ENCODE measurements at places on chromosomes 13 and 19. TPM values are rescaled to one million over a fixed set of nuclear protein-coding genes. Genes with fewer than 3 reads are reported as not detected.
A peak's percentile ranks its signal among the peaks of the same experiment; 100 is the strongest.

DNA sequence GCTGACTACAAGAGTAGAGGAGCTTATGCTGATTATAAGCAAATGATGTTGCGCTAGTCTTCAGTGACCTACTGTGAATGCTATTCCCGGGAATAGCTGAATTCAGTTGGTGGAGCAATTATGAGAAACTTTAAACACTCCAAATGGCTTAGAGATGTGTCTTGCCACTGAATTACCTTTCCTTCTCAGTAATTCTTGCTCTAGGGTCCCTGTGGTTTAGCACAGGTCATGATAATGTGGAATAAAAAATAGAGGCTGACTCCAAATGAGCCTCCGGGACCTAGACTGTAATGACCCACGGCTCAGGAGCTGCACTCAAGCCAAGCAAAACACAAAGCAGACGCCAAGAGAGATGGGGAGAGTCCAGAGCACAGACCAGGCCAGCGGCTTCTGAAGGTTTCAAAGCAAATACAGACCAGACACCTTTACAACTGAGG lies 124.7 kb downstream of the RGCC start:
- peak; percentile 21 for DNase-seq

- no peak for DNase-seq
Observed at GRCh38 chr13:106619688-106620555, 52.0 kb upstream of the ARGLU1 start.

DNA sequence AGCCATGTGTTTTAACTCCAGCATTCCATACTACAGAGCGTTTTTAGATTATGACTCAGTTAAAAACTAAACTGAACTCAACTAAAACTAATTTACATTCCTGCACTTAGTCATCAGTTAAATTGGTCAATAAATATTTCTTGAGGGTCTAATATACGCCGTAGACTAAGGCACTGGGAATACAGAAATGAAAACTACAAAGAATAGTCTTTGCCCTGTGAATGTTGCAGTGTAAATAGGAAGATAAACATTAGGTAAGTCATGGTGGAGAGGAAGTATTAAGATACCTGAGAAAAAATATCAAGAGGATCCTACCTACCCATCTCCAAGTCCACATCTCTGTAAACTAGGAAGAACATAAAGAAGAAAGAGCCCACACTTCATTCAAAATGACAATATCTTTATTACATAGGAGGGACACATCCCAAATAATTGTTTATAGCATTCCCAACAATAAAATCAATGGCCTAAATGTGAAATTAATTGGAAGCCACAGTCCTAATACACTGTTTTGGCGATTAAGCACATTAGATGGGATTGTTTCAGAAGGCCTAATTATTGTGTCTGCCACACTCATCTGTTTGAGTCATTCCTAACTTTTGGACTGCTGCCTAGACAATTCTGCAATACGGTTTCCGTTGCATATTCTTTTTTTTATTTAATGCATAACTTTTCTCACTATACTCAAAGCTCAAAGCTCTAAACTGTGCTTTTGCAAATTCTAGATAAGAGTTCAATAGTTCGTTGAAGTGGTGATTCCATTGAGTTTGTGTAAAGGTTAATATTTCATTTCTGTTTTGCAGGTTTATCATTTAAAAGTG lies 52.9 kb downstream of the MBNL2 start:
- DNase-seq = no peak

DNA sequence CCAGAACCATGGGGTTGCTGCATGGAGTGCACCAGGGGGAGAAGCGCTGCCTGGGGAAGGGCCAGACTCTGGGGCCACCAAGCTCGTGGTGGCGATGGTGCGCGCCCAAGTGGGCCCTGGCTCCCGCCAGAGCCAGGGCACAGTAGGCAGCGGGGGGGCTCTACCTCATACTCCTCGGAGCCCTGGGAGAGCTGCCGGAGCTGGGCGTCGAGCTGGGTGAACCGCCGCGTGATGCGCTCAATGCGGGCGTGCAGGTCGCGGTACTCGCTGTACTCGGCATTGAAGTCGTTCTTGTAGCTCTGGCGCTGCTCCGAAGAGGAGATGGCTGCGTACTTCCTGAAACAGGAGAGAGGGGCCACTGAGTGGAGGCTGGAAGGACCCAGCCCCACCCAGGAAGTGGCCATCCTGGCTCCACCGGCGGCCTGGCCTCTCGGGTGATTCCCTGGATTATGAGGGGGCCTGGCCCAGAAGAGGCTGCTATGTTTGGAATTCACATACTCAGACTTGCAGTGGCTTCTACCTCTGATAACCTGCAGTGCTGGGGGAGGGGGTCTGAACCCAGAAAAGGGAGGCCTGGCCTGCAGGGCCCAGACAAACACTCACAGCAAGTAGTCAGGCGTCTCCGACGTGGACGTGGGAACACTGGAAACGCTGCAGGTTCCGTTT lies 8.3 kb upstream of the ISYNA1 start:
- no peak for DNase-seq

DNA sequence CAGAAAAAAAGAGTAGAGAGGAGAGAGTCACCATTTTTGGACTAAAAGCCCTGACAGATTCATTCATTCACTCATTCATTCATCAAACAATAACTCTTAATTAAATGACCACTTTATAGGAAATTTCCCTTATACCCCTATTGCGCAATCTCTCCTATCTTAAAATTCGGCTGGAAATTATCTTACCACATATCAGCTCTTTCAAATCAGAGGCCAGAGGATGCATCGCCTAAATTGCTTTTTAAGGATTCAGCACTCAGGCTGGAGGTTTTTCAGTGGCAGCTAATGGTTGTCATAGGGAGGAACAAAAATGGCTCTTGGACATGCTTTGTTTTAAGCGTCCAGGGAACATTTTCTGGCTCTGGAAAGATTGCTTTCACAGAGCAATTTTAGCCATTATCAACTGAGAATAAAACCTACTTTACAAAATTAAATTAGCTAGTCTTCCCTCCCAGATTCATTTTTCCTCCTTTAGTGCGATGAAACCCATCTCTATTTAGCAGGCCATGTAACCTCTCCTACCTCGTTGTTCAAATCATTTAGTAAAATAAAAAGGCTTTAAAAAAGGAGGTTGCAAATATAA lies 115.2 kb downstream of the OLFM4 start:
- no peak for DNase-seq

ZNF296 gene
- total RNA-seq = 0.44 TPM
